ENCODE measurements at places on chromosomes 5 and 9. TPM values are rescaled to one million over a fixed set of nuclear protein-coding genes. Genes with fewer than 3 reads are reported as not detected.
A peak's percentile ranks its signal among the peaks of the same experiment; 100 is the strongest.

GRCh38 chr5:58107704-58108103 is 352.2 kb downstream of the PLK2 start:
- H3K4me1 ChIP-seq, result no peaks in the 10 kb centered on the region
- no peak overlapping the region for H3K27ac ChIP-seq
- H3K36me3 ChIP-seq, result no peaks in the 10 kb centered on the region

GRCh38 chr5:130966990-130967525 is 198.0 kb downstream of the HINT1 start:
- DNase-seq, result no peak
- no peaks in the 10 kb centered on the region for H3K4me1 ChIP-seq
- no peaks in the 10 kb centered on the region for H3K27me3 ChIP-seq
- H3K4me3 ChIP-seq, result no peak overlapping the region

DNA sequence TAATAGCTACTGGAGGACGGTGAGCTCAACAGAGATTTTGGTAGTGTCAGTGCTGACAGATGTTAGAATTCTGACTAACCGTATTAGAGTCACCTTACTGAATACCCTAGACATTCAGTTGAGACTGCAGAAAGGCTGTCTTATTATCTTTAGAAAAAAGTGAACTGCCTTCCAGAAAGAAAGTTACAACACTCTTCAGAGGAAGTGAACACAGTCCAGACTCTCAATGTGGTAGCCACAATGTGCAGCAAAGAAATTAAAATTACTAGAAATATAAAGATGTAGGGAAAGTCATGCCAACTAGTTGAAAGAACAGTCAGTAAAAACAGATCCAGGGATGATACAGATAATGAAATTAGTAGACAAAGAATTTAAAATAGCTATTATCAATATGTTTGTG is 47.1 kb upstream of the COL15A1 start:
- no peak overlapping the region for H3K4me3 ChIP-seq
- H3K27ac ChIP-seq, result no peak overlapping the region
- H3K4me1 ChIP-seq, result no peaks in the 10 kb centered on the region
- H3K27me3 ChIP-seq, result no peaks in the 10 kb centered on the region
- no peak for DNase-seq

DNA sequence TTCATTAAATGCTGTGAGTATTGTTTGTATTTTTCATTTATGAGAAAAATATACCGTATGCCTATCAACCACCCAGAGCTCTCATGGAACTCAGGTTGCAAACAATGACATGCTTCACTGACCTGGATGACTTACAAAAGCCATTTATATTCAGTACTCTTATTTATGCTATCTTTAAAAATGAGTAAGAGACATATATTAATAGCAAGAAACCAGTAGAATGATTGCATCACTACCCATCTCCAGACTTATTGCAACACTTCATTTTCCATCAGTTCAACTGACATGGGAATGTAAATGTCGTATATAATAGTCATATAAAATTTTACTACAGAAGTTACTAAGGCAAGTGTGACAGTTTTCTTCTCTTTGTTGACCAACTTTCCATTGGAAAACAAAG is 69.1 kb downstream of the OTP start:
- DNase-seq, result no peak
- H3K27me3 ChIP-seq, result peaks cover 20% of the 10 kb centered on the region
- no peak overlapping the region for H3K4me3 ChIP-seq
- H3K27ac ChIP-seq, result no peak overlapping the region
- H3K4me1 ChIP-seq, result no peaks in the 10 kb centered on the region

DNA sequence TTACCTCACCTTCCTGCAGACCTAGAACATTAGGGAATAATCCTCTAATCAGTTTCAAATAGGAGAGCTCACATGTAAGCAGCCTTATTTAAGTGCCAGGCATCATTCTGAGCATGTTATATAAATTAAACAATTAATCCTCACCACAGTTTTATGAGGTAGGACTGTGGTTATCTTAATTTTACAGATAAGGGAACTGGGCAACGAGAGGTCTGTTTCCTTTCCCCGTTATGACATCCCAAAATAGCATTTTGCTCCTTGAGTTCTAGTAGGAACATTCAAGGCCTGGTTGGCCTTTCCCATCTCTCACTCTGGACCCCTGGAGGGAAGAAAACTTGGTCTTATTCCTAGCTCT is 19.1 kb upstream of the IFNB1 start:
- no peaks in the 10 kb centered on the region for H3K36me3 ChIP-seq
- DNase-seq, result no peak
- H3K4me1 ChIP-seq, result peaks cover 5% of the 10 kb centered on the region
- no peak overlapping the region for H3K4me3 ChIP-seq
- no peaks in the 10 kb centered on the region for H3K27me3 ChIP-seq
- H3K27ac ChIP-seq, result no peak overlapping the region

GRCh38 chr9:129390541-129390940 is 212.5 kb upstream of the IER5L start:
- no peaks in the 10 kb centered on the region for H3K36me3 ChIP-seq
- H3K4me3 ChIP-seq, result no peak overlapping the region

- H3K4me3 ChIP-seq, result no peak overlapping the region
- DNase-seq, result peak; percentile 56
- no peaks in the 10 kb centered on the region for H3K36me3 ChIP-seq
- no peaks in the 10 kb centered on the region for H3K4me1 ChIP-seq
Observed at GRCh38 chr5:134101686-134102439, 12.6 kb upstream of the TCF7 start.

DNA sequence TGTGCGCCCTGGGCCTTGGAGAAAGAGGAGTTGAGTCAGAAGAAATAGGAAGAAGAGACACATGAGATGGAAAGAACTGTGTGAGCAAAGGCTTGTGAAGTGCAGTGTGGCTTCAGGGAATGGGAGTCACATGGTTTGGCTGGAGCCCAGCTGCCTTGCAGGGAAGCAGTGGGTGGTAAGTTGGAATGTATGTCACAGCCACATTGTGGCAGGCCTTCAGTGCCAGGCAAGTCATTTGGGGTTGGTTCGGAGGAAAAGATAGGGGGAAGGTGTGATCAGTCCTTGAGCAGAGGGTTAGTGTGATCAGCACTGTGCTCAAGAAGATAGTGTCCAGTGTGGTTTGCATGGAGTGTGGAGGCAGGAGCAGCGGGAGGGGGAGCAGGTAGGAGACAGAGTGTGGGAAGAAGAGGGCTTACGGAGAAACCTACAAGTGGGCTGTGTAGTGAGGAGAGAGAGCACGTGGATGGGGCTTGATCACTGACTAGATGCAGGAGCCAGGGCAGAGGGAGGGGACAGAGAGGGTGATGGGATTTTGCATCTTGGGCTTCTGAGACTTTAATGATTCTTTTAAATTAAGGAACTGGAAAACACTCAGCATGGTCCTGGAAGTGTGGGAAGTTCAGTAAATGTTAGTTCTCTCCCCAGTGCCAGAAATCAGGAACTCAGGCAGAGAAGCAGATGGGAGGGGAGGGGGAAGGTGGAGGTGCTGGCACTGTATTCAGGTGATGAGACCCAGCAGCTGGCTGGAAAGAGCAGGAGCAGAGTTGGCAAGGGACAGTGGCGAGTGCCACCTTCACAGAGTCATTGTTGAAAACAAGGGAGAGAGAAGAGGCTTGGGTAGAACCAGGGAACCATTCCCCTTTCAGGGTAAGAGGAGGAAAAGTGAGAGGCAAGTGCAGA is 46.6 kb downstream of the ARHGAP26 start:
- no peaks in the 10 kb centered on the region for H3K27me3 ChIP-seq
- no peak overlapping the region for H3K27ac ChIP-seq
- H3K4me1 ChIP-seq, result peaks cover 41% of the 10 kb centered on the region

GRCh38 chr5:75037106-75037505 is 15.3 kb downstream of the GCNT4 start:
- DNase-seq, result no peak
- no peaks in the 10 kb centered on the region for H3K36me3 ChIP-seq
- no peaks in the 10 kb centered on the region for H3K4me1 ChIP-seq
- H3K27me3 ChIP-seq, result no peaks in the 10 kb centered on the region

RFESD gene
- 6.8 TPM for total RNA-seq

SLC25A2 gene
- total RNA-seq, result not detected

PCDHGB4 gene
- 9.1 TPM for total RNA-seq

TMEM252 gene
- not detected for total RNA-seq

Measured in adrenal gland (tissue), 19 donors.